ENCODE measurements at places on chromosomes 6 and 20.

DNA sequence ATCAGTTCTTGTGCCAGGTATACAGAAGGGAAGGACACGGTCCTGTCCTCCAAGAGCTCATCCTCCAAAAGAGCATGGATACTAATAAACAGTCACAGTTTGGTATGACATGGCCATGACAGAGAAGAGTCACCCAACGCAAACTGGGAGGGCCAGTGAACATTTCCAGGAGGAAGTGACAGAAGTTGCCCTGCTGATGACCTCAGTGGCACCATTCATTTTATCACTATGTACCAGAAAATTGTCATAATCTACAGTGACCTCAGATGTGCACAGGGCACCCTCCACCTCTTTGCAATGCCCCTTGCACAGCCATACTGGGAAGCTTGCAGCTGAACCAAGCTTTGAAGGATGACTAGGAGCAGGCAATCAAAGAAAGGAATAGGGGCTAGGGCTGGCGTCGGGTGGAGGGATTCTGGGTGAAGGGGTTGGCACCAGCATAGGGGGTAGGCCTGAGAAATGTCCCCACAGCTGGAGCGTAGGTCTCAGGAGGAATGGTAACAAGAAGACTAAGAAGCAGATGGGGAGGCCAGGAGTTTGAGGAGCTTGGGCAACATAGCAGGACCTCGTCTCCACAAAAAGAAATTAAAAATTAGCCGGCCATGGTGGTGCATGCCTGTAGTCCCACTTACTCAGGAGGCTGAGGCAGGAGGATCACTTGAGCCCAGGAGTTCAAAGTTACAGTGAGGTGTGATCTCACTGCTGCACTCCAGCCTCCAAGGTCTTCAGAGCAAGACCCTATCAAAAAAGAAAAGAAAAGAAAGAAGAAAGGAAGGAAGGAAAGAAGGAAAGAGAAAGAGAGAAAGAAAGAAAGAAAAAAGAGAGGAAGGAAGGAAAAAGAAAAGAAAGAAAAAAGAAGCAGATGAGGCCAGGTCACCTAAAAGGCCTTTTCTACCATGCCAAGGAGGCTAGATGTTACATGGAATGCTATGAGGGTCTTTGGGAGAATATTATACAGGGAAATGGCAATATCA is 65.3 kb upstream of the SNX9 start:
- peak; percentile 13 for DNase-seq

- no peak for DNase-seq
These were observed 603.8 kb downstream of the FRK start for GRCh38 chr6:115456848-115457247.

- DNase-seq: no peak
These were observed 63.8 kb upstream of the MYL9 start for GRCh38 chr20:36477475-36477874.

DNA sequence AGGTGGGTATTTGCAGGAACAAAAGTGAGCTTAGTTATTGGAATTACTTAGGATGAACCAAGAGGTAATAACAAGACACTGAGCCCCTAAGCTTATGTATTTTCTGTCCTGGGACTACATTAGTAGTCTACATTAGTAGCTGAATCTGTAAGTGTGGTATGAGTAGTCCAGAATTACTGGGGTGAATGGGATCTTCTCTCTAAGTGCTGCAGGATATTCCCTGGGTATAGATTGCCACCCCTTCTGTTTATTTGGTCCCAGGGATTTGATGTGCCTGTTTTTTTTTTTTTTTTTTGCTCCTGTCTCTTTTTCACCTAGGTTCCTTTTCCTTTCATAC is 5.9 kb downstream of the CD2AP start:
- no peak for DNase-seq

DNA sequence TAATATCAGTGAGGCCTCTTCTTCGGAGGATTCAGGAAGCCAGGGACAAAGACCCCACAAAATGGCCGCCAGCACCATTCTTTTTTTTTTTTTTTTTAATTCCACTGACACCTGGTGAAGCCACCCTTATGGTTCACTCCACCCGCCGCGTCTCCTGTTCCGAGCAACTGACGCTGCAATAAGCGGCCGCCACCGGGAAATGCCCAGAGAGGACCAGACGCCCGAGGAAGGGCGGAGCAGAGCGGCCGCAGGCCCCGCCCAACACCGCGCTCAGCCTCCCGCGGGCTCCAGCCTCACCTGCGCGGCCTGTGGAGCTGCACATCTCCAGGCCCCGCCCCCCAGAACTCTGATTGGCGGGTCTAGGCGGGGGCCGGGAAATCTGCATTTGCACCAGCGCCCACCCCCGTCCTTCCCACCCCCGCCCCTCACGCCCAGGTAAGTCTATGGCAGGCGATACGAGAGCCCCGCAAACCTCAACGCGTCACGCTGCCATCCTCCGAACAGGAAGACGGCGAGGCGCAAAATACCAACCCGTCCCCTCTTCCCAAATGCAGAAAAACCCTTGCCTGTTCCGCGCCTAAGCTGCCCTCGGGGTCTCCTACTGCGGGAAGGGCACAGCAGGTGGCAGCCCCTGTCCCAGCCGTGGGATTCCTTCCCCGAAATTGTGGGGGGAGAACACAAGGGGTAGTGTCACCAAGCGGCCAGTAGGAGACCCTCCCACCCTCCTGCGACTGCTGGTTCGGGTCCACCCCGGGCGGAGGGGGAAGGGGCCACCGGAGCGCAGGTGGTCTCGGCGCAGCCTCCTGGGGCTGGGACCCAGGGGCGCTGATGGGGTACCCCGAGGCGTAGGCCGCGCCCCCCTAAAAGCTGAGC is 960 bp downstream of the ATP9A start:
- peak; percentile 96 for DNase-seq

DNA sequence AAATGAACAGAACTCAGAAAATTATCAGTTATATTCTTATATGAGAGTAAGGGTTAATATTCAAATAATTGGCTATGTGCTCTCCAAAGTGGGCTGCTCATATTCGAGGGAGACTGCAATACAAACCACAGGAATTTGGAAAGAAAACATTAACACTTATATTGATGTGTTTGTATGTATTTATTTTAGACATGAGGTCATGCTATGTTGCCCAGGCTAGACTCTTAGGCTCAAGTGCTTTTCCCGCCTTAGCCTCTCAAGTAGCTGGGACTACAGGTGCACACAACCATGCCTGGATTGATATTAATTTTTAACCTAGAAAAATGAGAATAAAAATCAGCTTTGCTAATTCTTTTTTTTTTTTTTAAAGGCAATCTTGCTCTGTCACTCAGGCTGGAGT is 35.0 kb downstream of the BTBD9 start:
- DNase-seq: no peak

- DNase-seq: no peak
These were observed 6.9 kb downstream of the ABCC10 start for GRCh38 chr6:43434001-43434840.

DNA sequence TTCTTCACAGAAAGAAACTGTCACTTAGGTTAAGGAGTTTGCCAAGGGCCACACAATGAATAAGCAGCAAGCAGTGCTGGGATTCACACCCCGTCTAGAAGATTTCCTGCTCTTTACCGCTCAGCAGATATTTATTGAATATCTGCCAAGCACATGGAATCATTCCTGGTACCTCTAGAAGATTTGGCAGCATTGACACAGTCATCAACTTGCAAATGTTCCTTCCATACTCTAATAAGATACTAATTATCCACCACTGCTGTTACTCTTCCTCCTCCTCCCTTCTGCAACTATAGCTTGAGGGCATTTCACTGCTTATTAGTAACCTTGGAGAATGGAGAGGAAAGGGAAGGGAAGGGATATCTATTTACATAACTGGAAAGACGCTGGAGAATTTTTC is 13.0 kb downstream of the MOXD1 start:
- DNase-seq: no peak

DNA sequence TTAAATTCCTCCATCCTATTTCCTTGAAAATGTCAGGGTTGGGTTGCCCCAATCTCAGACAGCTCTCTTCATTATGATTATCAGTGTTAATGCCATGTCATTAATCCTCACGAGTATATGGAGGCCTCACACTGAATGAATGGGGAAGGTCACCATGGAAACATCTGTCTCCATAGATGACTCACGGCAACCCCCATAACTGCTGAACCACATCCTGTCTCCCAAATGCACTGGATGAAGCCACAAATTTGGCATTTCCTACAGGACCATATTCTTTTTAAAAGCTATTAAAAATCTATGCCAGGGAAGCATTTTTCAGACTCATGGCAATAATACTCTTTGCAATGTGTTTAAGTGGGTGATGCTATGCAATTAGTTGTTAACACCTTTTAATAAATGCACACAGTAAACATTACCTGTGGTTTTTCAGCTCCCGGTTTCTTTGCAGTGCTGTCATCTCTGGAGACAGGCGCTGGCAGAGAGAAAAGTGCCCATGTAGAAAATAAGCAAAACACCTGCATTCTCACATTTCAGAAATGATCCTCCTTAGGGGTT is 80.1 kb upstream of the PTPRK start:
- no peak for DNase-seq

- no peak for DNase-seq
These were observed 4.1 kb downstream of the SPTLC3 start for GRCh38 chr20:13012886-13013285.

DNA sequence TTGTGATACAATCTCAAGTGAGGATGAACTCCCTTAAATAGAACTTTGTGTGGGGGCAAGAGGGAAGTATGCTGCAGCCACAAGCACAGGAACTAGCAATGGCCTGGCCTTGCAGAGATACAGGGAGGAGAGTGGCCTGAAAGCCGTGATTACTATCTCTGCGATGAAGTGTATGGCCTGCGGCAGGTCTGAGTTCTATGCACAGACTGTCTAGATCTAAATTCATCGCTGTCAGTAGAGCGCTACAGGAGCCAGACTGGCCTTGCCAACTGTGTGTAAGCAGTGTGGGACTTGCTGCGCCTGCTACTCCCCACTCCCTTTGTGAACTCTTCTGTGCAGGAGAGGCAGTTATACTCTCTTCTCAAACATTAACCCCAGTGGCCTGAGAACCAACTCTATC is 997.0 kb downstream of the GRIK2 start:
- no peak for DNase-seq

- DNase-seq: peak; percentile 19
These were observed 90.6 kb downstream of the MRPL14 start for GRCh38 chr6:44036699-44037101.

DNA sequence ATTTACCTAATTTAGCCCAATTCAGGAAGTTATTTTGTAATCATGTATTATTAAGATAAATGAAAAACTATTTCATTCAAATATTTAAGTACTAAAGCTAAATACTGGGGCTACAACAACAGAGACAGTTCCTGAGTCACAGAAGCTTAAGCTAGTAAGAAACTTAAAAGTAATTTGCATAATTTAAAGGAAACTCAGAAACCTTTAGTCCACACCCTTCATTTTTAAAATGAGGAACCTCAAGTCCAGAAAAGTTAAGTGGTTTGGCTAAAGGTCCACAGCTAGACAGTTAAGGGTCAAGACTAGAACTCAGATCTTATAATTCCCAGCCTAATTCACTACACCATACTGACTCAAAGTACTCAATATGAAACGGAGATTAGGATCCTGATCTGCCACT is 7.2 kb downstream of the LMBRD1 start:
- DNase-seq: no peak

- DNase-seq: no peak
These were observed 54.5 kb downstream of the ADGRG6 start for GRCh38 chr6:142356201-142356883.

GRCh38 chr20:64229507-64230061 is 26.0 kb upstream of the PCMTD2 start:
- DNase-seq: no peak

DNA sequence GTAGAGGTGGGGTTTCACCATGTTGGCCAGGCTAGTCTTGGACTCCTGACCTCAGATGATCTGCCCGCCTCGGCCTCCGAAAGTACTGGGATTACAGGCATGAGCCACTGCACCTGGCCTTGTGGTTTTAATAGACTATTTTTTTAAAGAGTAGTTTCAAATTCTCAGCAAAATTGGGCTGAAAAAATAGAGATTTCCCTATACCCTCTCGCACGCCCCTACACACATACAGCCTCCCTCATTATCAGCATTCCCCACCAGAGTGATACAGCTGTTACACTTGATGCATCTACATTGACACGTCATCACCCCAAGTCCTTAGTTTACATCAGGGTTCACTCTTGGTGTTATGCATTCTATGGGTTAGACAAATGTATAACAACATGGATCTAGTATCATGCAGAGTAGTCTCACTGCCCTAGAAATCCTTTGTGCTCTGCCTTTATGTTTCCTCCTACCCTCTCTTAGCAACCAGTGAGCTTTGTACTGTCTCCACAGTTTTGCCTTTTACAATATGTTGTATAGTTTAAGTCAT is 103.6 kb downstream of the CDYL start:
- no peak for DNase-seq

DNA sequence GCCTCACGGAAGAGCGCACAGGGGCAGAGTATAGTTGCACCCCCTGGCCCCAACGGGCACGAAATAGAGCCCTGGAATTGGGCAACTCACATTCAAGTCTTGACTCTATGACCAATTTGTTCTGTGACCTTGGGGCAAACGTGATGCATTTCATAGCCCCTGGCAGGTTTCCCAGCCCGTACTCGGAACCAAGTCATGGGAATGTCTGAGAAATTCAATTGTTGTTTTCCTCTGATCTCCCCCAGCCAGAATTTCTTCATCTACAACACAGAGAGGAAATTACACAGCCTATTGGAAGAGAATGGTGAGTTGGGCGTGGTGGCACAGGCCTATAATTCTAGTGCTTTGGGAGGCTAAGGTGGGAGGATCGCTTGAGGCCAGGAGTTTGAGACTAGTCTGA is 322.3 kb upstream of the SULF2 start:
- DNase-seq: no peak

GRCh38 chr6:64782877-64783276 is 924.1 kb downstream of the EYS start:
- DNase-seq: no peak

DNA sequence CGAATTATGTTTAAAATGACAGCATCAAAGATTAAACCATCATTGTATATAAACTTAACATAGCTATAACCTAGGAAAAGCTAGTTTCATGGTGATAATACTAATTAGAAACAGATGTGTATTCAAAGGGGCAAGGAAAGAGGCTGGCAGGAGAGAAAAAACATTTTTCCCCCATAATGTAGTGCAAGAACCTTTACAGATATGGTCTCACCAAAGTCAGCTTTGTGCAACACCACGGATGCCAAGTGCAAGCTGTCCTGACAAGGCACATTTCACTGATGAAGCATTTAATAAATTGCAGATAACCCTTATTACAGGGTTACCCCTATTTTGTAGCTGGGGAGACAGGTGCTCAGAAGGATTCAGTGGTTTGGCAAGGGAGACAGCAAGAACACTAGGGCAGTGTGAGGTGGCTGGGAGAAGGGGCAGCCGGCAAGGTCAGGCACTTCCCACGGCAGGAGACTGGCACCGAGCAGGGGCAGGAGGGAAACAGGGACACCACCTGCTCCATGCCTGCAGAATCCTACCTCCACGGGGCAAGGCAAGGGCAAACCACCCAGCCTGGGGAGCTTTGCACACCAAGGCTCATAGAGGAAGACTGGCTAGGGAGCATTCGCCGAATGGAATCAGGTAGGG is 6.5 kb downstream of the RPS6KA2 start:
- no peak for DNase-seq

GRCh38 chr20:53699906-53700305 is 106.3 kb upstream of the ZNF217 start:
- no peak for DNase-seq

- no peak for DNase-seq
These were observed 63.3 kb upstream of the SLC2A12 start for GRCh38 chr6:134115715-134116074.
